Brain microvascular endothelial cell (primary cell): ENCODE measurements at places on chromosomes 3 and 15.

- no peak for DNase-seq
These were observed 9.8 kb downstream of the AGBL1 start for GRCh38 chr15:86089422-86089821.

GRCh38 chr3:159208050-159208449 is 406.2 kb downstream of the MFSD1 start:
- DNase-seq = no peak

GRCh38 chr3:130773366-130773765 is 26.7 kb upstream of the PIK3R4 start:
- no peak for DNase-seq

DNA sequence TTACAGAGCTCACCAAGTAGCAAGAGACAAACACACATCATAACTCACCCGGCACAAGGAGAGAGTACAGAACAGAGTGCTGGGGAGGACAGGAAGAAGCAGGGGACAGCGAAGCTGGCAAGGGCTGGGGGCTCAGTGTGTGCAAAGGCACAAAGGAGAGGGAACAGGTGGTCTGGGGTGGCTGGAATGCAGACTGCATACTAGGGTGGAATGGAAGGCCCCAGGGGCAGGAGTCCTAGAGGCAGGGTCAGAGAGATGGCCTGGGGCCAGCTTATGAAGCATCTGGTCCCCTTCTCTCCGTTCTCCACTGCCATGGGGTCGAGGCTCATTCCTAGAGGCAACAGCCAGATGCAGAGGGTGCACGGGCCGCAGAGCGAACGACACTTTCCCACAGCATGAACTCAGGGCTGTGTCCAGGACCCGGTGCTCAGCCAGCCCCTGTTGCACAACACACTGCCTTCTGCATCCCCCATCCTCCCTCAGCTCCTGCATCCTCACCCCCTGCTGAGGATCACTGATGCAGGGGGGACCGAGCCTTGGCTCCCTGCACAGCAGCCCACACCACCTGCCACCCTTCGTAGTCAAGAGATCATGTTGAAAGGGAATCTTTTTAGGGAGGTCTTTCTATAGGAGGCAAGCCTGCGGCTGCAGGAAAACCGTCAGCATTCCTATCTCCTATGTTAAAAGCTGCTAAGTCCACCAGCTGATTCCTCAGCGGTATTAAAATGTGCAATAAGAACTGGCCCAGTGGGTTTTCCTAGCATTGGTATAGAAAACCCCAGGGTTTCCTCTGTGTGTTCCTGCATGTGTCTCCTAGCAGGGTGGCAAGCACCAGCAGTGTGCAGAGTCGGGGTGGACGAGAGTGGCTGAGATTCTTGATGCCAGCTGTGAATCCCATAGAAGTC is 293.5 kb downstream of the UACA start:
- no peak for DNase-seq

DNA sequence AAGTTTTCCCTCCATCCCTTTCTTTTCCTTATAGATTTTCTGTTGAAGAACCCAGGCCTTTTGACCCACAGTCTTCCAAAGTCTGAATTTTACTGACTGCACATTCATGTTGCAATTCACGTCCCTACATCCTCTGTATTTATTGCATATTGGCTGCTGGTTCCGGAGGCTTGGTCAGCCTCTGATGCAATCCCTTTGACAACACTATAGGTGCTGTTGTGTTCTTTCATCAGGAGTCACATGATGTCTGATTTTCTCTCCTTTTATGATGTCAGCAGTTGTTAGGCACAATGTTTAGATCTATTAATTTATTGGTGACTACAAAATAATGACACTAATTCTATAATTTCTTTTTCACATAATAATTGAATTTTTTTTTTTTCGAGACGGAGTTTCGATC is 8.7 kb downstream of the CYP1A1 start:
- DNase-seq = no peak

DNA sequence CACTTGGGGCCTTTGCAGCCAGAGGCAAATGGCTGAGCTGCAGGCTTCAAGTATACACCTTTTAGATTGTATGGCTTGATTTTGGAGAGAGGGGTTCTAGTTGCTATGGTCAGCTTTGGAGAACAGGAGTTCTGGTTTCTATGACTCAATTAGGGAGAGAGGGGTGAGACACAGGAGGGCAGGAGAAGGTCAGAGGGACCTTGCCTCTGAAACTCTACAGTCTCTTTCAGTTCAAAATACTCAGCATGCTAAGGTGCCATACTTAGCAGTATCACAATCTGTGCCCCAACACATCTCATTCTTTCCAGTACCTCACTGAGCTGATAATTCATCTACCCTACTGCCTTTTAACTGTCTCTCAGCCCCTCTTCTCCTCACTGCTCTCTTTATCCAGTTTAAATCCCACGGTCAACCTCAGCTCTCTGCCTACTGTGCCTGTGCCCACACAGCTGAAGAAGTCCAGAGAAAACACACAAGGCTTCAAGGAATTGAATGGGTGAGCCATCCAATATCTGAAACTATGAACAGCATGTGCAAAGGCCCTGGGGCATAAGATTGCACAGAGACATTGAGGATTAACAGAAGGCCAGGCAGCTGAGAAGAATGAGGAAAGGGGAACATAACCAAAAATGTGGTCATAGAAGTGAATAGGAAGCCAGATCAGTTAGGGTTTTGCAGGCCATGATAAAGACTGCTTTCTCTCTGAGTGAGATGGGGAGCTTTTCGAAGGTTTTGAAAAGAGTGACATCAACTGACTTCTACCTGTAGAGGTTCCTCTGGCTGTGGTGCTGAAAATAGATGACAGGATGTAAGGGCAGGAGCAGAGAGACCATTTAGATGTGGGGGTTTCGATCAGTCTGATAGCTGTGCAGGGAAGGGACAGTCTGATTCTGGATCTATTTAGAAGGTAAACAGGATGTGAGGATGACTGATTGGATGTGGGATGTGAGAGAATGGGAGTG is 54.5 kb upstream of the C3orf80 start:
- DNase-seq = no peak

DNA sequence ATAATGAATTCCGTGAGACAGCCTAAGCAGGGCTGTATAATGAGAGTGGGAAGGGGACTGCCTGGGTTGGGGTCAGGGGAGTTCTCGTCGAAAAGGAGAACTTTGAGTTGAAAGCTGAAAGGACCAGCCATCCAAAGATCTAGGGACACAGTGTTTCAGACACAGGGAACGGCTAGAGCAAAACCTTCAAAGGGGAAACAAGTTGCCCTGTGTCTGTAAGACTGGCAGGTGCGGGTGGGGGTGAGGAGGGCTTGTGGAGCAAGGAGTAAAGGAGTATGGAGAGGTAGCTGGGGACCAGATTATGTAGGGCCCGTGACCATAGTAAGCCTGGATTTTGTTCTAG is 1.3 kb upstream of the SRP14 start:
- DNase-seq = no peak

- DNase-seq = no peak
These were observed 11.8 kb downstream of the KPNA1 start for GRCh38 chr3:122502941-122503340.

GRCh38 chr3:15929944-15930571 is 132.3 kb upstream of the ANKRD28 start:
- DNase-seq = no peak

- no peak for DNase-seq
These were observed 939 bp upstream of the ULK3 start for GRCh38 chr15:74843891-74844299.

DNA sequence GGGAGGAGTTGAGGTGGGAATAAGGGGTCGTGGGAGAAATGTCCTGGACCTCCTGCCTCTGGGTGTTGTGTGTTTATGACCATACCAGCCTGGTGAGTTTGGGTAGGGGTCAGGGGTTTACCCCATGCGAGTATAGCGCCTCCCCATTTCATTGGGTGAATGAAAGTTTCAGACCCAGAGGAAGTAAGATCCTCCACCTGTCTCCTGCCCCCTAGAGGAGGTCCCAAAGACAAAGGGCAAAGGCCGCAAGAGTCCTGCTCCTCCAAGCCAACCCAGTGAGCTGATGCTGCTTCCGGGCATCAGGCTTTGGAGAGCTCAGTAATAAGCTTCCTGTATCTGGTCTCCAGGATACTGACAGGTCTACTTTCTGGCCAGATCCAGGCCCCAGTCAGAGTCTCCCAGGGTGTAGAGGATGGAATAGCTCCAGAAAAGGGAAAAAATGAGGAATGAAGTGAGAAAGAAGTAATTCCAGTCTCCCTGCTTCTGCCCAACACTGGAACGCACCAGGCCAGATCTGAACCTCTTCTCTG is 6.4 kb upstream of the TBC1D21 start:
- DNase-seq = no peak

DNA sequence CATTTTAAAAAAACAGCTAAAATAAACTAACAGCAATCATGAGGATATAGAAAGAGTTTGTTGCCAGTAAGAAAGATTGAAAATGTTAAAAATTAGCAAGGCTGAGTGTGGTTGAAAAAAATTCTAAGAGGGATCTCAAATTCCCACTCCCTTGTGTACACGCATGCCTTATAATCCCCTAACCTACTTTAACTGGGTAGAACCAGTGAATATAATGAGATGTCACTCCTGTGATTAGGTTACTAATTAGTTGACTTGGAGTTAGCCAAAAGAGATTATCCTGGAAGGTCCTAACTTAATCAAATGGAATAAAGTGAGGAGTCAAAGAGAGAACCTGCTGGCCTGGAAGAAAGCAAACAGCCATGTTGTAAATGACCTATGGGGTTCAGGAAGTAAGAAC is 286.0 kb upstream of the TGFBR2 start:
- DNase-seq = no peak

GRCh38 chr15:88905576-88905975 is 7.6 kb downstream of the MFGE8 start:
- DNase-seq = no peak

- DNase-seq = no peak
These were observed 168.8 kb downstream of the ECT2 start for GRCh38 chr3:172919297-172919683.

- peak; percentile 52 for DNase-seq
These were observed 94.9 kb upstream of the NSMCE3 start for GRCh38 chr15:29364426-29365078.

DNA sequence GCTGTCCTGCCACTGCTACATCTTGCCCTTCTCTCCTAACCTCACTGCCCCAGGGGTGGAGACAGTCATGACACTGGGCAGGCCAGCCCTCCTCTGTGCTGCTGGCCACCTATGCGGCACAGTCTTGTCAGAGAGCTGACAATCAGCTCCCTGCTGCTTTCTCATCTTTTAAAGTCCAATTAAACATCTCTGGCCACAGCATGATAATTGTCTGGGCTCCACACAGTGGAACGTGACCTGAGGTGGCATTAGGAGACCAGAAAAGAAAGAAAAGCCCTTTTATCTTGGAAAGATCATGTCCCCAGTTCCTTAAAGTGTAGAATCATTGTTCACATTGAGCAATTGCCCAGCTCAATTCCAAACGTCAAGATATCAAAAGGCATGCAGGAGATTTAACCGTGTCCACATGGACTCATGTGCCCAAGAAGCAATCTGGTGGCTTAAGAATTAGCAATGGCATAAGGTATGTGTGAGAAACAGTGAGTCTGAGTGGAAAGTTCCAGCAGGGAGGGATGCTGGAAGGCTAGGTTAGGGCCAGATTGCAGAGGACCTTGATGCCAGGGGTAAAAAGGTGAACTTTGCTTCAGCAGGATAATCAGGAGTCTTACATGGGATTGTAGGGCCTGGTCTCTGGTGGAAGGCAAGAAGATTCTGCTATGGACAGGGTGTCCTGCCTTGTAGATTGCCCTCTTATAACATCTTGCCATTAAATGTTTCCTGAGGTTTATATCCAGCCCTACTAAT is 15.3 kb upstream of the CACNA1D start:
- DNase-seq = no peak

GRCh38 chr3:193560870-193561269 is 6.2 kb upstream of the ATP13A4 start:
- no peak for DNase-seq

DNA sequence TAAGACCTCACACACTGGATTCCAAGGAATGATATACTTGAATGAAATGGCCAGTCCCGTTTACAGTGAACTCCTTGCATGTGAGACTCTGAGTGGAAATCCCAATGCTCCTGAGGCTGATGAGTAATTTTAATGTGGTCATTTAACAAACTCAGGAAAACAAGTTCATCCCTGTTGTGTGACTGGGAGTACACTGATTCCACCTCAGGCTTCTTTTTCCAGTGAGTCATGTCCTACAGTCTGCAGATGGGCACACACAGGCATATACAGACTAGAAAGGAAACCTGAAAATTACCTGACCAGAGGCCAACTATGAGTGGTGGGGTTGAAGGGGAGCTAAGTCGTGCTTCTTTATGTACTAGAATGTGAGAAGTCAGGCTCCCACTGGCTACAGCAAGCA is 5.8 kb downstream of the SQOR start:
- DNase-seq = peak; percentile 92

- DNase-seq = no peak
These were observed 125.0 kb upstream of the LIPC start for GRCh38 chr15:58306591-58307312.

- DNase-seq = no peak
These were observed 323.8 kb downstream of the GBE1 start for GRCh38 chr3:81437683-81438082.

DNA sequence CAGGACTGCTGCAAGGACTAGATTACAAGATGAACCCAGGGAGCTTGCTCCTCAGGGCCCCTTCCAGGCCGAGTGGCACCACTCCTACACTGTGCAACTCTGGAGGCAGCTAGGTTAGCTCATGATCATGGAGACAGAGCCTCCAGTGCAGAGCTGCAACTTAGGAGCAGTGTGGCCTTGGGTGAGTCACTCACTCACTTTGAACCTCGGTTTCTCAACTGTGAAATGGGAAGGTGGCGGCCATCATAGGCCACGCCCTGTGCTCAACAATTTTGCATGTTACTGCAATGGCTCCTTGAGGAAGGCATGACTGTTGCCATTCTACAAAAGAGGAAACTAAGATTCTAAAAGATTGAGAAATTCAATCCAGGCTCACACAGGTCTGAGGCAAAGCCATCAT is 11.2 kb upstream of the CXCR6 start:
- DNase-seq = no peak

- DNase-seq = no peak
These were observed 118.2 kb downstream of the ECT2 start for GRCh38 chr3:172868582-172869200.

DNA sequence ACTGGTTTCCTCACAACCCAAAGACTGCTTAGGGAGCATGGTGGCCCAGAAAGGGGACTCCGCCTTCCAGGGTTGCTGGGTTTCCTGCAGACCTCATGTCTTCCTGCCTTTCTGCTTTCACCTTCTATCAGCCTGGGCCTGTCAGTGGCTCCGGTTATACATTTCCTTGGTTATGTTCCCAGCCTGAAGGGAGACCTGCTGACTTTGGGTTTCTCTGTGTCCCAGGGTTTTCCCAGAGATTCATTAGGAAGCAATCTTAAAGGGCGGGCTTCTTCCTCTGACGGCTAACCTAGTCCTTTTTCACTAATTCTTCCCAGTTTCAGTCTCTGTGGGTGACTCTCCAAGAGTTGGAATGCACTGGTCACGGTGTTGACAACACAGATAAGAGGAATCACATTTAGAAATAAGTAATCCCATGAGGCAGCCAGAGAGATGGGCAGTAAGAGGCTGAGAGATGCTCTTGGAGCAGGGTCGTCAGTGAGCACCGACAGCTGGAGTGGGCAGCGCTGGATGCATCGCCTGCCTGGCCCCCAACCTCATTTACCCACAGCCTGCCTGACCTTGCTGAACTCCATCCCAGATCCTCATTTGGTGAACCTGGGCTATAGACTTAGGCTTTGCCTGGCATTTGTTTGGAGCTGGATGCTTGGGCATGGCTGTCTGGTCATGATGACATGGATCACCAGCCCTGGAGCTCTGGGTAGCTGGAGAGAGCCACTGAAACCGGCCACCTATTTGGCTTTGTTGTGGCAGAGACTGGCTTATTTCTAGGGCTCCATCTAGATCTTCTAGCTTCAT is 10.0 kb upstream of the EHD4 start:
- peak; percentile 32 for DNase-seq

- DNase-seq = peak; percentile 63
These were observed 63.5 kb upstream of the CLDN18 start for GRCh38 chr3:137946356-137946973.
